ENCODE measurements at places on chromosomes 13 and 19.
A peak's percentile ranks its signal among the peaks of the same experiment; 100 is the strongest.

DNA sequence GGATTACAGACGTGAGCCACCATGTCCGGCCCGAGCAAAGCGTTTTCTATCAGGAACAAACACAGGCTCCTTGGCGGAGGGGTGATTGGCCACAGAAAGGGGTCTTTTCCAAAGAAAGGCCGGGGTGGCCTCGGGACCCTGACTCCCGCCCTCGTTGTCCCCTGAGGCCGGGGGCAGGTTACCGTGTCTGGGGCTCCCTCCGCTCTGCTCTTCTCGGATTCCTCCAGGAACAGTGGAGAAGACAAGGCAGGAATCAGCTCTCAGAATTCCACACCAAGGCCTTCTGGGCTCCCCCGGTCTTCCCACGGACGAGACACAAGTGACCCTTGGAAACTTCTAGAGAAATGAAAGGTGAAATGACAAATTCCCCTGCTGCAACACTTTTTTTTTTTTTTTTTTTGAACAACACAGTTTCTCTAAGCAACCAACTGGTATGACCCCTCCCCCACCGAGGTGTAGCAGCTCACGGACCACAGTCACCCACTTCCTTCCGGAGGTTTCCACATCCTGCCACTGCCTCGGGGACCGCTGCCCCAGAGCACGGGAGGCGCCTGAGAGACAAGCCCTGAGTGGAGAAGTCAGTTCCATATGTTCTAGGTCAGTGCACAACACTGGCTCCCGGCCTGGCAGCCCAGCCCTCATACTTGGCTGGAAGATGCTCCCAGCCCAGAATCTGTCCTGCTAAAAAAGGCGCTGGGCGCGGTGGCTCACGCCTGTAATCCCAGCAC, 11.0 kb downstream of the MOB3A start:
- DNase-seq, result peak; percentile 95

- no peak for DNase-seq
These were observed 75.2 kb downstream of the RXFP2 start for GRCh38 chr13:31814536-31814935.

DNA sequence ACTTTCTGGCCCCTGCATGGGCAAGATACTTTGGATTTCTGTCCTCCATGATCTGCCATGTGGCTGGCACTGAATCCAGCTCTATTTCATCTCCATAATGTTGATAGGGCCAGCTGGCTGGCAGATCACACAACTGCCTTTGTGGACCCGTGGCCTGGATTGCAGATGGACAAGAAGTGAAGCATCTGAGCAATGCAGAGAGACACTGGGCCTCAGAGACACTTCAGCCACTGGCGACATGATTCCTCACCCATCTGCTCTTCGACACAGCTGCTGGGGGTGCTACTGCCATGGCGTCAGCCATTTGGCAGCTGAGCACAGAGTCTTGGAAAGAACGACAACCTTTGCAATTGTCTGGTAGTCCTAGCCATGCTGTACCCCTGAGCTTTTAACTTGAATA, 79.5 kb upstream of the MYO16 start:
- DNase-seq, result no peak

DNA sequence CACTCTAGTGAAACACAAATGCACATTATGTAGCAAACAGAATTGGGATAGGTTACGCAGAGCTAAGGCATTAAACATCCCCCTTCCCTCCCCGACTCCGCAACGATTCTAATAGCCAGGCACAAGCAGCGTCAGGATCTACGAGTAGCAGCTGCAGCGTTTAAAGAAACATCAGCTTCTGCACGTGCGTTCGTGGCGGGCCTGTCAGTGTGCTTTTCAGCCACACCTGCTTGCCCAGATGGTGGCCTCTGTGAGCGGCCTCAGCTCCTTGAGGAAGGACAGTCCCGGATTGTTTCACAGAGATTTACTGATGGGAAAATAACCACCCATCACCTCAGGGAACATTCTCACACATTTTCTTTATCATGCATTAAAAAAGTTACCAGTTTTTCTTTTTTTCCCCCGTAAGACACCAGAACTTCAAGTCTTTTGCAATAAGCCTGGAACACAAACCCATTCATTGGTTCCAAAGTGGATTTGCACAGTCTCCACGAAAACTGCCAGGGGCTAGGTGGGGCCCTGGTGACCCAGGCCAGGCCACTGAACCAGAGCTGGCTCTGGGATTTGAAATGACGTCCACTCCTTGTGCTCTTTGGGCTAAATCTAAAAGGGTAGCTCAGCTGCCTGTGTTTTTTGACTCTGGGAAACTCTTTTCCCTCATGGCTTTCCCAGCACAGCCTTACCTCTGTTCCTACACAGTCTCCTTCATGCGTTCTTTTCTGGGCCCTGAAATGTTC, 325.5 kb downstream of the KCNRG start:
- DNase-seq, result no peak

DNA sequence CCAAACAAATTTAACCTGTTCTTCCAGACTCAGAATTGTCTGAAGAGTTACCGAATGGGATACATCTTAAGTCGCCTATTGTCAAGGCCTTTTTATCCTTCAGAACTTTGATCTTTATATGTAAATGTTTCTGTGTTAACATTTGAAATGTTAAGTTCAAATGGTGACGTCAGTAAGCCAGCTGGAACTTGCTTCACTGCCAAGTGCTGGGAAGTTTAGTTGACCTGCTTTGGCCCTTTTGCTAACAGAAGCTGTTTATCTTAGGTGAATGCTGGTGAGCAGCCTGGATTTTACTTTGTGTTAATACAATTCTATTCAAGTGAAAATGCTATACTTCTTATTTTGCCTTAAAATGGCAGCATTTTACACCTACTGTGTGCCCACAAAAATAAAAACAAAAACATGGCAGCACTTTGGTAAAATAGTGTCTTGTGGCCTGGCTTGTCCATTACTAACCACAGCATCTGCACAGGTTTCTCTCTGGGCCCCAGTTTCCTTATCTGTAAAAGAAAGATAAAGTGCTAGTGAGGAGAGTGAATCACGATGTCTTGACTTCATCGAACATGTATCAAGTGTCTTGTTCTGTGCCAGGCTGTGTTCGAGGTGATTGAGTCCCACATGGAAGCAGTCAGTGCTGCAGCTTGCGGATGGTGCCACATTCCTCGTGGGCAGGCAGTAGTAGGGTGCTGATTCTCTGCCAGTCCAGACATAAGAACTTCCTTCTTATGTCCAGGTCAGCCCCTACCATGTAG, 2.2 kb downstream of the NAXD start:
- DNase-seq, result no peak

DNA sequence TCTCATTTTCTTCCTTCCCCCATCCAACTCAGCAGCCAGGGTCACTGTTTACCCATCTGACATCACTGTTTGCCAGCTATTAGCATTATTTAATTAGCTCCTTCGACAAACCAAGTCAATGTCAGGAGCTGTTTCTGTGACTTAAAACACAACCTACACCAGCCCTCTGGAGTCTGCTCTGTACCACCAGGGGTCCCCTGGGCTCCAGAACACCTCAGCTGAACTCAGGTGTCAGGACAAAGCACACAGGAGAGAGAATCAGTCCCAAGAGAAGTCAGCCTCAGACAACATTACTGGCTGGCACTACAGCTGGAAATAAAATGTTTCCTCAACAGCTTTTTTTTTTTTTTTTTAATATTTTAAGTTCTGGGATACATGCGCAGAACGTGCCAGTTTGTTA, 45.1 kb downstream of the DCLK1 start:
- DNase-seq, result no peak

DNA sequence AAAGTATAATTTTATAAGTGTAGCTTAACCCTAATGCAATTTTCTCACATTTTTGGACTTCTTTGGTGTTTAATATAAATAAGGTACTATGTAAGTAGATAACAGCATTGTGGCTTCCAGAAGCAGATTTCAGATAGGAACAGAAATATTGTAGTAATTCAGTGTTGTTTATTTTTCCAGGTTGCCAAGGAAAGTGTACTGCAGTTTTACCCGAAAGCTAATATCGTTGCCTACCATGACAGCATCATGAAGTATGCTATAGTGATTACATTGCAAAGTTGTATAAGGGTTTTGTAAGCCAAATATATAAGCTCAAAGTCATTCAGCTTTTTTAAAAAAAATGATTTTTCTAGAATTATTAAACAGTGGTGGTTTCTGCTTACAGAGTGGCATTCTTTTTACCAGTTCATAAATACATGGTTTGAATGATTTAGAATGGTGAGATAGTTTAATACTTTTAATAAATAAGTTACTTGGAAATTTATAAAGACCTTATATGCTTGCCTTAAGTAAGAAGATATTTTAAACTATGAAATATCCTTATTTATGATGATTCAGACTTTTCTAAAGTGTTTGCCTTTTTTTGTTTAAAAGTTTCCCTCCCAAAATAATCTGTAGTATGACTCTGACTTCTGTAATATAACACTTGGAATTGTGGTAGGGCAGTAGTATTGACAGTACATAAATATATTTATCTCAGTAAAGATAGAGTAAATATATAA, 3.7 kb downstream of the UBA2 start:
- no peak for DNase-seq

DNA sequence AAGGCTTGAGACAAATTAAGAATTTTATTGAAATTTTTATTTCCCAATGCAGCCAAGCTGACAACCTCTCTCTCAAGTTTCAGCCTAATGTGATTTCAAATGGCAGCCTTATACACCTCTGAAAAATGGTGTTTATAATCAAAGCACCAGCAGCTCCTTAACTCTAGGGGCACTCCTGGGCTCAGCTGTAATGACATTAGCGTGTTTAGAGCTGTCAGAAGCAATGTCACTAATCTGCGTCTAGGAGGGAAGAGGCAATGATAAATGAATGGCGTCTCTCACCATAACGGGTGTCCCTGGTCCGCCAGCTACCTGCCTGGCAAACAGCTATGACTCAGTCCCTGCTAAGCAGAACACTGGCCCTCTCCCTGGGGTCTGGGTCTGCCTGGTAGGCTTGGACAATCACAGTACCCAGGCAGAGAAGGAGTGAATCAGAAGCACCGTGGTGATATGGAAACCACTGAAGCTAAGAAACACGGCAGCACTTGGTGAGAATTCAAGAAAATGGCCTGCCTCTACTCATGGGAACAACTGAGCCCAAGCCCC, 131.8 kb upstream of the VSTM2B start:
- no peak for DNase-seq

DNA sequence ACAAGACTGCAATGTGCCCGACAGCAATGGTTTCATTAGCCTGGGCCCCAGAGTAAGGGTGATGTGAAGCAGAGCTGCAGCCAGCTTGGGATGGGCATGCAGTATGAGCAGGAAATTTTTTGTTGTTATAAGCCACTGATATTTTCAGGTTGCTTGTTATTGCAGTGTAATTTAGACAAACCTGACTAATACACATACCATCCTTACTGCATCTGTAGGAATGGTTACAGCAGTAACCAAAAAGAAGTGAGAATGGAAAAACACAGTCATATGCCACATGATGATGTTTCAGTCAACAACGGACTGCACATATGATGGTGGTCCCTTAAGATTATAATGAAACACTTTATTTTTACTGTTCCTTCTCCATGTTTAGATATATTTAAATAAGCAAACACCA, 8.6 kb upstream of the POMP start:
- DNase-seq, result no peak

- no peak for DNase-seq
These were observed 239.7 kb upstream of the MAB21L1 start for GRCh38 chr13:35716186-35716585.

- no peak for DNase-seq
These were observed 153.7 kb upstream of the VSTM2B start for GRCh38 chr19:29372091-29372415.

DNA sequence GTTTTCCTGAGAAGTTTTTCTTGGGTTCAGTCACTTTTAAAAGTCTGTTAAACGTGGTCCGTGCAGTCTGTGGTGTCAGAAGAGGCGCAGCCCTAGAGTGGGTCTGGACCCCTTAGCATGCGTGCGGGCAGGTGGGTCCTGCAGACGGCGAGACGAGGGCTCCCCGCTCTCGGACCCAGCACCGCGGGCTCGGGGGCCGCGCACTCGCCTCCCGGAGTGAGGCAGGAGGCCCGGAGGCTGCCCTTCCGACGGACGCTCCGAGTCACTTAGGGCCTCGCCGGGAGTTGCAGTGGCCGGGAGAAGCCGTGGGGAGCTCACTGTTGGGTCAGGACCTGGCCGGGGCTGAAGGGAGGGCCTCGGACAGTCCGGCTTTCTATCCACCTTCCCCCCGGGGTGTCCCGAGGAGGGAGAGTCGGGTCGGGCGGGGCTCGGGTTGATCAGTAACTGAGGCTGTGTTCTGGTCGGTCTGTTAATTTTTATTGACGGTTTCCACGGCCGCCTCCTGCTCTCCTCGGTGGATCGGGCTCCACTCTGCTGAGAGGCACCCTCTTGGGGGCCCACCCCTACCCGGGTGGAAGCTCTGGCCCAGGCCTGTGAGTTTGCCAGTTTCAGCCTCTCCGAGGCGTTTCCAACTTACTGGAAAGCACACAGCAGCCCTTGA, 1.3 kb downstream of the PTBP1 start:
- no peak for DNase-seq

GRCh38 chr13:111926501-111927180, 140.3 kb upstream of the SOX1 start:
- no peak for DNase-seq

DNA sequence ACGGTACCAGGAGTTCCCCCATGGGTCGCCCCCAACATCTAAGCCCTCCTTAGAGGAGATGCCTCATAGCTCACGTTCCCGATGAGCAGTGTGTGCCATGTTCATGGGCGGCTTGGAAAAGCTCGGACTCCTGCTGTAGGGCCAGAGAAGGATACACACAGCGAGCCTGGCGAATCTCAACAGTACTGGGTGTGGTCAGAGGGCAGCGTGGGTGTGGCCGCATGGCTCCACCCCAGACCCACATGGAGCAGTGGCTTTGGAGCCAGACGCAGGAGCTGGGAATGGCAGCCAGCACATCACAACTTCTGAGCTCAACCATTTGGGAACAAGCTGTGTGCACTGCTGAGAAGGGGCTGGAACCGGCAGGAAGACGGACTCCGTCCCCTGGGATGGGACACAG, 15.6 kb downstream of the CAPS start:
- DNase-seq, result no peak

DNA sequence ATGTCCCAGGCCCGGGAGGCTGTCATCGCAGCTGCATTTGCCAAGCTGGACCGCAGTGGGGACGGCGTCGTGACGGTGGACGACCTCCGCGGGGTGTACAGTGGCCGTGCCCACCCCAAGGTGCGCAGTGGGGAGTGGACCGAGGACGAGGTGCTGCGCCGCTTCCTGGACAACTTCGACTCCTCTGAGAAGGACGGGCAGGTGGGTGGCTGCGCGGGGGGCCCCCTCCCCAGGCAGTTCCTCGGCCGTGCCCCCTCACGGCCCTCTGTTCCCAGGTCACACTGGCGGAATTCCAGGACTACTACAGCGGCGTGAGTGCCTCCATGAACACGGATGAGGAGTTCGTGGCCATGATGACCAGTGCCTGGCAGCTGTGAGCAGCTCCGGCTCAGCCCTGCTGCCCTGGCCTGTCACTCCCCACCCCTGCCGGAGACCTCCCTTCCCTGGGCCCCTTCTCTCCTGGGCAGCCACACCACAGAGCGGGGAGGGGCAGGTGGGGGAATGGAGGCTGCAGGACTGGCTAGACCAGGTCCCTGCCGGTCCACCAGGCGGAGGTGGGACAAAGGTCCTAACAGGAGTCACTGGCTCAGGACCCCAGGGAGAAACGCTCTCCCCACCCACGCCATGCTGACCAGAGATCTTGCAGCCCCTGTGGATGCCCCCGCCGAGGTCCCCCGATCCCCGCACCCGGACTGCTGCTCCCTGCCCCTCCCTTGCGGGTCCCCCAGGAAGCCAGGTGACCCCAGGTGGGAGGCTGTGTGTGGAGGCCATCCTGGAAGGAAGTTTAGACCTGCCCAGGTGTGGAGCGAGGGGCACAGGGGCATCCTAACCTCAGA, 1.1 kb downstream of the CAPS start:
- no peak for DNase-seq

GRCh38 chr19:1513499-1514294, 878 bp upstream of the ADAMTSL5 start:
- no peak for DNase-seq

- DNase-seq, result no peak
These were observed 46.4 kb downstream of the GGACT start for GRCh38 chr13:100541897-100542825.
